ENCODE measurements at places on chromosomes 6 and 20. TPM values are rescaled to one million over a fixed set of nuclear protein-coding genes. Genes with fewer than 3 reads are reported as not detected.

DNA sequence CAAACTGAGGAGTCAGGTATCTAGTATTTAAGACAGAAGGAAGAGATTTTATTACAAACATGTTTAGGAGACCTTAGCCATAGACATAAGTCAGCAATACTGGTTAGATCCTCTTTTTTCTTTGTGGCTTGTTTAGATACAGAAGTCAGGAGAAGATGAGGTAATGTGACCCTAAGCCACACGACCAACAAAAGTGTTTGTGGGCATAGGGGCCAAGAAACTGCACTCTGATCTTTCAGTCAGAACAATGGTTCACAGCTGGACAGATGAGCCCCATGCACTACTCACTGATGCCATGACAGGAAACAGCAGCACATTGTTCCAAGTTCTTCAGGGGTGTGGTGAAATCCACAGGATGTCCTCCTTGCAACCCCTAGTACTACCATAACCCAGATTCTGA, 238.5 kb upstream of the RAB32 start:
- no peak for DNase-seq

- DNase-seq: no peak
These were observed 3.3 kb upstream of the ASIP start for GRCh38 chr20:34237942-34238341.

DNA sequence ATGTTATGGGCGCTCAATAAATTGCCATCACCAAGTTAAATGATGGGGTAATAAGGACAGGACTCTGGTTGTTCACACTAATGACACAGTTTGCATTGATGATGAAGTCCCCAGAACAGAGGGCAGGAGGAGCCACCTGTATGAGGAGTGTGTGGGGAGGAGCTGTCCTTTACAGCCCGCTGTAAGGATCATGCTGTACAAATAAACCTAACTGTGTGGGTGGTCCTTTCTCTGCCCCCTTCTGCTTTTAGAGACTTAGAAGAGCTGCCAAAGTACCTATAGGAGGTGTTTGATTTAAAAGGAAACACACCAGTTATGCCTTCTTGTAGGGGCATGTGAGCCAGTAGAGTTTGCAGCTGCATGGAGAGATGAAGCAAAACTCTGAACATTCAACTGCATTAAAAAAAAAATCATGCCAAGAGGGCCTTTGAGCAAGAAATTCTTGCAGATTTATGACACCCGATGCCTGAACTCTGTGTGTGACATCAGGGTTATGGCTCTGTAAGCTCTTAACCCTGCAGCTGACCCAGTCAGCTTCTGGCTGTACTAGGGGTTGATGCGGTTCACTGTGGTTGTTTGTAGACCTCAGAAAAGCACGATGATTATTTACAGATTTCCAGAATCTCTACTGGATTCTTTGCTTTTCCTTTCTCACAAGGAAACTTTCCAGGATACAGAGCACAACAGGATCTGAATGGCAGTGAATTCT, 67.4 kb downstream of the UST start:
- no peak for DNase-seq

GRCh38 chr6:16468991-16469615, 230.7 kb downstream of the GMPR start:
- no peak for DNase-seq

GRCh38 chr20:23497536-23497935, 6.6 kb downstream of the CST8 start:
- DNase-seq: no peak

TBC1D32 gene
- 4.8 TPM for total RNA-seq

IMPG1 gene
- not detected for total RNA-seq

RIPOR3 gene
- total RNA-seq: not detected

PDE7B gene
- total RNA-seq: not detected

NKAPL gene
- not detected for total RNA-seq

WFDC5 gene
- total RNA-seq: not detected

Measured in HepG2 (cell line).